B cell (primary cell): ENCODE measurements at places on chromosomes 5 and 9. TPM values are rescaled to one million over a fixed set of nuclear protein-coding genes. Genes with fewer than 3 reads are reported as not detected.

The CEL gene
- total RNA-seq: 0.57 and 0.61 TPM in 2 replicates

The TTC16 gene
- total RNA-seq: not detected in 2 replicates

DNA sequence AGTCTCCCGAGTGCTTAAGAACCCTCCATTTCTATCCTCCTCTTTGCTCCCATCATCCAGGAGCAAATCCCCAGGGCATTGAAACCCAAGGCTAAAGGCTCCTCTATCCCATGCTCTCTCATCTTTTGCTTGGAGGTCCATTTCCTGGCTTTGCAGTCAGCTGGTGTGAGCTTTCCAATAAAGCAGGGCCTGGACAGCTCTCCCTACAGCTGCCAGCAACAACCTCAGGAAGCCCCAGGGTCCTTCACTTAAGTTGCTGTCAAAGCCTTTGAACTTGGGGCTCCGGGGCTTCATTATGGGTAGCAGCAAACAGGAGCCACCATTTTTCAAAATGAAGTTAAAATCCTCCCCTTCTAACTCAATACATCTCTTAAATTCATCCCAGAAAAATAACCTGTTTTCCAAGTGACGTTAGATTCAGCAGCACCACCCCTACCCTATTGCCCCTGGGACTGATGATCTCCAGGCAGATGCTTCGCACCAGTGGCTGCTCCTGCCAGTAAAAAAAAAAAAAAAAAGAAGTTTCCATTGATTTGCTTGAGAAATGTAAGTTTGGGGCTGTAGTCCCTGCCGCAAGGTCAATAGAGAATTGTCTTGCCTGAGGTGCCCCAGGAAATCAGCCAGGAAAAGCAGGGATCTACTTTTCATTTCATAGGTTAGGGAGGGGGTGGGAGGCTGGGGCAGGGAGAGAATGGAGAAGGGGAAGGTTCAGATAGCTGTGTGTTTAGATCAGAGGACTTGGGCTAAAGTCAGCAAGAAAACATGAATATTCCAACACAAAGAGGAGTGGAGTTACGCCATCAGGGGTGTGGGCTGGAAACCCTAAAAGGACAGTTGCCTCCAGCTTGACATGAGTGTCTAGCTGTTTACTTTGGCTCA, 83.8 kb upstream of the IL6ST start:
- no peaks in the 10 kb centered on the region for H3K27me3 ChIP-seq
- peaks cover 16% of the 10 kb centered on the region for H3K4me1 ChIP-seq

The AGXT2 gene
- total RNA-seq: not detected in 2 replicates

GRCh38 chr9:111878946-111879345, 17.7 kb upstream of the UGCG start:
- no peaks in the 10 kb centered on the region for H3K27me3 ChIP-seq
- no peak for DNase-seq
- H3K4me3 ChIP-seq: no peak overlapping the region
- no peaks in the 10 kb centered on the region for H3K36me3 ChIP-seq
- no peak overlapping the region for H3K27ac ChIP-seq

- no peaks in the 10 kb centered on the region for H3K36me3 ChIP-seq
- H3K4me1 ChIP-seq: no peaks in the 10 kb centered on the region
These were observed 408.7 kb downstream of the ARHGEF28 start for GRCh38 chr5:74034733-74035132.

DNA sequence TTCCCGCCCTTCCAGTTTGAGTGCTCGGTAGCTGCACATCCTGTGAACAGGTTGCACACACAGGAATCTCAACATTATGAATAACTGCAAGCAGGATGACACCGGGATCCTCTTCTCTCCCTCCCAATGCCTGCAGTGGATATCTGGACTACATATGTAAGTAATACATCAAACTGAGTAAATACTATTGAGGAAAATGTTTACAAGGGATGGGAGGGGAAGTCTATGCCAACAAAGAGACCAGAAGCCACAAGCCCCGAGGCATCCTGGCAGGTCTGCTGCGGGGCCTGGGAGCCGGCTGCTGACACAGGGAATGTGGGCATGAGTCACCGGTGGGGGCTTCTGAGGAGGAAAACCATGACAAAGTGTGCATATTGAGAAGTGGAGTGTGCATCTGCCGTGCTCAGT, 8.6 kb upstream of the ANKRD33B start:
- DNase-seq: no peak
- H3K27ac ChIP-seq: no peak overlapping the region
- H3K27me3 ChIP-seq: no peaks in the 10 kb centered on the region

The SCAI gene
- total RNA-seq: 19.8 and 21.4 TPM in 2 replicates

The WDR38 gene
- total RNA-seq: not detected in 2 replicates

DNA sequence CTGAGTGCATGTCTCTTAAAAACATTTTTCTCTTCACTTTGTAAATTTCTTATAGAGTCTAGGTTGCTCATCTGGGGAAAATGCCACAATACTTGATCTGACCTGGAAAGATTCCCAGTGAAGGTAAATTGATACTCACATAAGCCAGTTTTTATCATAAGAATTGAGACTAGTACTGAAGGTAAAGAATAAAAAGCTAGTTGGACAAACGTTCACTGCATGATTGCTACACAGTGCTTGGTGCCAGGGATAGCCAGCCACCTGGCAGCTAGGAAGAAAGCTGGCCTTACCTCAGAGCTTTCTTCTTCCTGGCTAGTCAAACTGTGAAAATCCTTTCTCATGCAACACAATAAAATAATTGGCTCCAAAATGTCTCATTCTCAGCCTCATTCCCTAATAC, 77.1 kb downstream of the MUSK start:
- no peak for DNase-seq
- no peaks in the 10 kb centered on the region for H3K4me1 ChIP-seq

DNA sequence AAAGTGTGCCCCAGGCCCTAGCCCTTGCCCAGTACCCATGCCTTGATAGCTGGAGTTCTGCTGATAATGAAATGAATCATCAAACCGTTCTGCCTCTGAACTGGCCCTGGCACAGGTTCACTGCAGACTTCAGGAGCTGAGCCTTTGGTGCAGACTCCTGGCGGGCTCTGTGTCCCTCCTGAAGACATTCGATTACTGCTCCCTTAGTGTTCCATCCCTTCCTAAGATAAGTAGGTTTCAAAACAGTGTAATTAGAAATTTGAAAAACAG, 97.2 kb downstream of the MVB12B start:
- H3K27me3 ChIP-seq: no peaks in the 10 kb centered on the region
- no peaks in the 10 kb centered on the region for H3K36me3 ChIP-seq
- no peak overlapping the region for H3K27ac ChIP-seq

DNA sequence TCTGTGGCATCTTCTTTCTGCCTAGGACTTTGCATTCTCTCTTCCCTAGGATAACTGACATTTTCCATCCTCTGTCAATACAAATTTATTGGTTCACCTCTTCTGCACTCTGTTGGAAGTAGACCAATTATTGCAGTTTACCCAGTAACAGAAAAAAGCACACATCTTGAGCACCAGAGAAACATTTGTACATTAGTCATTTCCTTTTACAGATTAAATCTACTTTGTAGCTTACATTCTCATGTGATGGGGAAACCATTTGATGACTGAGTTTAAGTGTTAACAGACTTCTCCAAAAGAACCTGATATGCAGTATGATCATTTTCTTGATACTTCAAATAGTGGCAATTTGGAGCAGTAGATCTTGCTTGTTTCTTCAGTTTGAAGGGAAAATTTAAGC, 1098.8 kb downstream of the DTWD2 start:
- no peak overlapping the region for H3K27ac ChIP-seq
- no peaks in the 10 kb centered on the region for H3K4me1 ChIP-seq
- no peak overlapping the region for H3K4me3 ChIP-seq
- no peak for DNase-seq
- H3K27me3 ChIP-seq: no peaks in the 10 kb centered on the region

The AQP7 gene
- total RNA-seq: 0.49 TPM in 1 of 2 replicates, not detected in the other

The PCDHGA9 gene
- total RNA-seq: 1.9 and 2.5 TPM in 2 replicates

DNA sequence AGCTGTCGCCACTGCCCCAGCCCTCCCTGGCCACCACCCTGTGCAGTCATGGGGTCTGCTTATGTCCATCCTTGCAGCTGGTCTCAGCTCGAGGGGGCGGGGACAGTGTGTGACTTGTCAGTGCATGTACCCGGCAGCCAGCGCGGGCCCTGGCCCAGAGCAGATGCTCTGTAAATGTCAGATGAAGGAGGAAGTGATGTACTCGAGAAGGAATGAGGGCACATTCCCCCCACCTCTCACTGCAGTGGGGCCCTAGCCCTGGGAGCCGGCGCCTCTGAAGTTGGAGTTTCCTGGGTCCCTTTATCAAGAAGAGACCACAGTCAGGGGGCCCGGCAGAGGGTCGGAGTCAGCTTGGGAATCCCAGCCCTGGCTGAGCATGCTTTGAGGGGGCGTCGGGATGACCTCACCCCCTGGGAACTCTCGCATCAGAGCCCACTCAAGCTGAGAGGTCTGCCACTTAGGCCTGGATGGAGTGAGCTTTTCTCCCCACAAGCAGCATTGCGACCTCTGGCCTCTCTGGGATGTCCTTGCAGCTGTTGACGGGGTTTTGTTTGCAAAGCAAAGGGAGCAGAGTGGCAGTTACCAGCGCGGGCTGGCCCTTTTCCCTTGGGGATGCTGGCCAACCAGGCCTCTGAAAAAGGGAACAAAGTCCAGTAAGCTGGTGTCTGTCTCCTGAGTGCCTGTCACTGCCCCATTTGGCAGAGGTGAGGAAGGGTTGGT, 19.0 kb downstream of the NEURL1B start:
- DNase-seq: no peak
- no peaks in the 10 kb centered on the region for H3K36me3 ChIP-seq
- H3K4me3 ChIP-seq: no peak overlapping the region
- H3K4me1 ChIP-seq: peaks cover 4% of the 10 kb centered on the region
- no peak overlapping the region for H3K27ac ChIP-seq
- no peaks in the 10 kb centered on the region for H3K27me3 ChIP-seq

The PIP5K1B gene
- total RNA-seq: 24.1 and 28.2 TPM in 2 replicates

DNA sequence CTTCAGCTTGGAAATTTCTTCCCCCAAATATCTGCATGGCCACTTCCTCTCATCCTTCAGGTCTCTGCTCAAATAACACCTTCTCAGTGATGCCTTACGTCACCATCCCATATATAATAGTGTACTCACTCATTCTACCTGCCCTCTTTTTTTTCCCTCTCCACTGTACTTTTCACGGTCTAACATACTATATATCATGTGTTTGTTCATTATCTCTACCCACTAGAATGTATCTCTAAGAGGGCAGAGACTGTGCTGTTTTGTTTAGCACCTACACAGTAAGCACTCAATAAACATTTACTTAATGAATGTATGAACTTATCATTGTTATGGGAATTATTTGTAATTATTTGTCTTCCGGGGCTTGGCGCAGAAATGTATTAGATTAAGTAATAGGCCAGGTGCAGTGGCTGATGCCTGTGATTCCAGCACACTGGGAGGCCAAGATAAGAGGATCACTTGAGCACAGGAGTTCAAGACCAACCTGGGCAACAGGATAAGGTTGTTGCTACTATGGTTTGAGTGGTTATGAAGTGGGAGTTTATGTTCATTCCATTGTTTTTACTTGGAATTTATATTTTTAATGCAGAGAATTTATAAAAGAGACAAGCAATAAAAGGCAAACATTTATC, 6.0 kb upstream of the IL13 start:
- H3K27ac ChIP-seq: no peak overlapping the region
- no peak overlapping the region for H3K4me3 ChIP-seq
- H3K4me1 ChIP-seq: peaks cover 15% of the 10 kb centered on the region
- H3K36me3 ChIP-seq: no peaks in the 10 kb centered on the region
- H3K27me3 ChIP-seq: peaks cover 21% of the 10 kb centered on the region

DNA sequence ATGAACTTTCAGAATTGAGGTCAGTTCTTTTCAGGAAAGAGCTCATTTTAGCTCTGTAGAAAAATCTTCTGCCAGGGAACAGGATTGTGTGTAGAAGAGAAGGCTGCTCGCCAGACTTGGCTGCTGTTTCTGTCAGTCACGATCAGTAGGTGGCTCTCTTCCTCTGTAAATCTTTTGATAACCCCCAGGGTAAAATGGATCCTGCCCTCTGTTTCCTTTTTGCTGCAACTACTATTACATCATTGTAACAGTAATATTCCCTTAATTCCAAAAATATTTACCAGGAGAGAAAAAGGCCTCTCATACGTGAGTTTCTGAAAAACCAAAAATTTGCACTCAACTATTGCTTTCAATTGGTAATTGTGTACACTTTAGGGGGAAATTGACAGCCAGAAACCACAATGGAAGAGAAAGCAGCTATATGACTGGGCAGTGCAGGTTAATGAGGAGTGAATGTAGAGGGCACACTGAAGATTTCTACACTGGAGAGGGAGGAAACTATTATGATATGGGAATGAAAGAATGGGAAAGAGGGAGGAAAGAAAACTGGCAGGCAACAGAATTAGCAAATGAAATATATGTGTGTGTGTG, 12.3 kb downstream of the IFNA21 start:
- H3K4me3 ChIP-seq: no peak overlapping the region
- DNase-seq: no peak
- H3K4me1 ChIP-seq: no peaks in the 10 kb centered on the region
- H3K36me3 ChIP-seq: no peaks in the 10 kb centered on the region
- no peak overlapping the region for H3K27ac ChIP-seq
- H3K27me3 ChIP-seq: peaks cover 3% of the 10 kb centered on the region

DNA sequence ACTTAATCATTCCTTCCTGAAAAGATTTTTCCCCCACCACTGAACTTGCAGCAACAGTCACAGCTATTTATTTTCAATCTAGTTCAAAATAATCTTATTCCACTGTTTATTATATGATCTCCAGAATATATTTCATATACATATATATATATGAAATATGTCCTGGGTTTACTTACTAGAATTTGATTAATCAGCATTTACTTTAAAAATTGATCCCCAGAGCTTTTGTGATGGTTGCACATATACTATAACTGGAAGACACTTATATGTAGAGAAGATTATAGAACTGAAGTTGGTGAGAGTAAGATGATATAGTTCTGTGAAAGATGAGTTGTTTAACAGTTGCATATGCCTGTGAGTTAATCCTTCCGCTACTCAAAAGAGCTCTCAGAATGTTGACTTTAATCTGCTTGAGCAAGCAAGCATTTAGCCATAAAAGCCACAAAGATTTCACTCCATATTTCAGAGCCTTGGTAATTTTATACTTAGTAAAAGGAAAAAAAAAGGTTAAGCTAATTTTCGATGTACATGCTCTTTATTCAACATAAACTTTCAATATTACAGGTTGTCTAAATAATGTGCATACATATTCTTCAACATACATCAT, 399.3 kb upstream of the CDH9 start:
- no peak overlapping the region for H3K4me3 ChIP-seq
- H3K27ac ChIP-seq: no peak overlapping the region
- no peaks in the 10 kb centered on the region for H3K36me3 ChIP-seq
- no peaks in the 10 kb centered on the region for H3K27me3 ChIP-seq

The HSD17B3 gene
- total RNA-seq: not detected in 2 replicates
